ENCODE measurements at places on chromosomes 12 and 14.
A peak's percentile ranks its signal among the peaks of the same experiment; 100 is the strongest.

- no peak for DNase-seq
Measured at GRCh38 chr14:51295646-51296263, 55.7 kb downstream of the TMX1 start.

GRCh38 chr14:58732387-58732786 is 94.6 kb downstream of the DACT1 start:
- DNase-seq: no peak

DNA sequence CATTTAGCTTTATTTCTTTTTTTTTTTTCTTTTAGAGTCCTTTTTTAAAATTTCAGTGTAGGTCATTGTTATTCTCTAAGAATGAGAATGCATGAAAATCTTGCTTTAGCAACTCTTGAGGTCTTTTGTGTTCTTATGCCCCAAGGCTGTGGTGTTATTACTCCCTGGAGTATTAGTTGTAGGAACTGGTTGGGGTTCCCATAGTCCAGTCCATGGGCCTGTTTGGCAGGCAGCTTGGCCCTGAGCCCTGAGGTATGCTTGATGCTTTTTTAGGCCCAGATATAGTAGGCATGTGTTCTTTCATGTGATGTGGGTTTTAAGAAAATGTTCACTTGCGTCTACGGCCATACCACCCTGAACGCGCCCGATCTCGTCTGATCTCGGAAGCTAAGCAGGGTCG is 1.6 kb downstream of the FAM234B start:
- DNase-seq: no peak

DNA sequence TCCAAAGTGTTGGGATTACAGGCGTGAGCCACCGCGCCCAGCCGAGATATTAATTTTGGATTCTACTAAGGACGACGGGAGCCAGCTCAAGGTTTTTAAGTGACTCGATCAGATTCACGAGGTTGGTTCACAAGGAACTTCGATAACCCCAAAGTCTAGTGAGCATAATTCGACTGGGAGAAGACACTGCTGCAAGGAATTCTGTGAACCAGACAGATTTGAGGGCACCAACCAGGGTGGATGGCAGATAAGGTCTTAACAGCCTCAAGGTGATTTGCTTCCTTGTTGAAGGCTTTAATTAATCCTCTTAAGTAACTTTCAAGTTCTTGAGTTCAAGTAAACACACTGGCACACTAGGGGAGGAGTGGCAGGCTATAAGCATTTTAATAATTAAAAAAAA is 1.1 kb upstream of the KLHDC2 start:
- no peak for DNase-seq

- DNase-seq: no peak
Measured at GRCh38 chr12:1591034-1591433, 3.3 kb downstream of the FBXL14 start.

DNA sequence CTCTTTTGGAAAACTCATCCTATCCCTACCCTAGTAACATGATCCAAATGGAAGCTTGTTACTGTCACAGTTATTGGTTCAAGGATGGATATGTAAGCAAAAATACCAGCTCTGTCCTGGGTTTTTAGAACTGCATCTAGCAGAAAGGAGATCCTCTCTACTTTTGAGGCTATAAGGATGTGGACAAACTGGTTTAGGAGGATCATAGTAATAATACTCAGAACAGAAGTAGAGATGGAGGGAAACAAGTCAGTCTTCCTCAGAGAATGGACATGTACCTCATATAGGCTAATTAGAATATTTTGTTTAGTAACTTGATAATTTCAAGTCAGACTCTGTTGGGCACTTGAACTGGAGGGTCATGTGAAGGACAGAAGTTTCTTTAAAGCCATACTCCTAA is 26.6 kb downstream of the FUT8 start:
- no peak for DNase-seq

DNA sequence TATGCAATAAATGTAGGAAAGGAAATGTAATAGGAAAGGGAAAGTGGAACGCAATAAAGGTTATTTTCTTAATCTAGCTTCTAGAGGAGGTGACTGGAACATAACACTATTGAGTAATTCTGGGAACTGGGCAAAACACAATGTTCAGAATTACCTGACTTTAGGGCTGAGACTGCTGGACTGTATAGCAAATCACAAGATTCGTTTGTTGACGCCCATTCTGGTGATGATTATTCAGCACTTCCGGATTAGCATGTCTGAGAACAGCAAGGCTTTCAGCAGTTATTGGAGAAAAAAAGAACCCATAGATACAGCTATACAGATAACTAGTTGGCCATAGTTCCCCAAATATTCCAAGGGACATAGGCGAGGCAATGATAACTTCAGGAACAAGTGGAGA is 2.3 kb upstream of the KLRD1 start:
- DNase-seq: no peak

DNA sequence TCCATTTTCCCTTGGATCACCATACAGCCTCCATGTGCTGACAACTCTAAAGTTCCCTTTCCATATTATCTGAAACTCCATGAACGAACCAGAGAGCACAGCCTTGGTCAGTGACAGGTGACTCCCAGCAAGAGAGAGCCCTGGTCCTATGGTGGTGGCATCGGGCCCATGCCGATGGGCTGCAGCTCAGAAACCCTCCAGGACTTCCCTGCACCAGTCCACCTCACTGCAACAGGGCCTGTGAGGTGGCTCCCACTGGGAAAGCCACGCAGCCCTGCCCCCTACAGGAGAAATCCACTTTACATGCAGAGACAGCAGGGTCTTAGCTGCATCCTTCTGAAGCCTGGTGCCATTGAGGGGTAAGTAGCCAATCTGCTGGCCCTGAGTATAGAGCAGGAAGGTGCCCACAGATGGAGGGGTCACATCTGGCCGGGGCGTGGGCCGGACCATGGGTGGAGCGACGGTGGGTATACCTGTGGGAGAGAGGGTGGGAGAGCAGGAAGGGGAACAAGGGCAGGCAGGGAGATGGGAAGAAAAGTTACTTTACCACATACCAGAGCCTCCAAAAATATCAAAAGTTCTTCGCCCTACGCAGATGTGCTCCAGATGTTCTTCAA is 24.7 kb downstream of the RTRAF start:
- DNase-seq: no peak

- DNase-seq: no peak
Measured at GRCh38 chr12:128830505-128830893, 6.7 kb upstream of the SLC15A4 start.

DNA sequence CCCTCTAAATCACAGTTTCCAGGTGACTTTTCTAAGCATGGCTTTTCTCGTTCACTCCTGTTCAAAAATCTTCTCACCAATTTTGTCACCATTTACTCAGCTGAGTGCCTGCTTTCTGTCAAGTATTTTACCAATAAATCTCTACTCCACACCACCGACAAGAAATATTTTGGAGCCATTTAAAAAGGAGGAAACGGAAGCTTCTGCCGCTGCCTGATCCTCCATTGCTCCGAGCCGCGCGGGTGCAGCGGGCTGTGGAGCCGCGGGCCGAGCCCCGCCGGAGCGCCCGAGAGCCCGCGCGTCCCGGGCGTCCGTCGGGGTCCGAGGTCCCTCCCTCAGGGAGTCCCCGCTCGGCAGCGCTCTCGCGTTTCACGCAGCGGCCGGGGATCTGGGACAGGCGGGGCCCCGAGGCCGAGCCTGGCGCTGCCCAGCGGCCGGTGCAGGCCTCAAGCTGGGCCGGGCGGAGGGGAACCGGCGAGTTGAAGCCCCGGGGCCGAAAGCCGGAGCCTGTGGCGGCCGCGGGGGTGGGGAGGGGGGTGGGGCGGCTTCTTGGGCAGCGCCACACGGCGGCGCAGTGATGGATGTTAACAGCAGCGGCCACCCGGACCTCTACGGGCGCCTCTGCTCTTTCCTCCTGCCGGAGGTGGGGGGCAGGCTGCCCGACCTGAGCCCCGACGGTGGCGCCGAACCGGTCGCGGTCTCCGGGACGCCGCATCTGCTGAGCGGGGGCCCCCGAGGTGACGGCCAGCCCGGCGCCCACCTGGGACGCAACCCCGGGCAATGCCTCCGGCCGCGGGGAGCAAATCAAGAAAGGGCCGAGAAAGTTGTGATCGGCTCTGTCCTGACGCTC is 1.1 kb upstream of the HEBP1 start:
- peak; percentile 3 for DNase-seq

DNA sequence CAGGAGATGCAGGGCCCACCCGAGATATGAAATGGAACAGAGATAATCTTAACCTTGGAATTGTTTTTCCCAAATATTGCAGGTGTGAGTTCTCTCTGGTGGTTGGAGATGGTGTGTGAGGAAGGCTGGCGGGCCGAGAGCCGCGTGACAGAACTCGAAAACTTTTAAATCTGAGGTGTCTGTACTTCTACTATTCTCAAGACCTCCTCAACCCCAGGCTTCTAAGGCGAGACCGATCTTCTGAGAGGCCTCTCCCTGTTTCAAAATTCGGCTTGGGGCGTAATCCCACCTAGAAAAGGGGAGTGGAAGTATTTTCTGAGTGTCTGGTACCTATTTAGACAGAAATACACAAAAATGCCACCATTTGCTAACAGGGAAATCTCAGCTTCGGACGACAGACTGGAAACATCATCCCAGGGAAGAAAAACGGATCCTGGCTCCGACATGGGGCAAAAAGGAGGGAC is 611 bp downstream of the SARNP start:
- DNase-seq: no peak

GRCh38 chr12:54935235-54935951 is 49.2 kb downstream of the TESPA1 start:
- no peak for DNase-seq

DNA sequence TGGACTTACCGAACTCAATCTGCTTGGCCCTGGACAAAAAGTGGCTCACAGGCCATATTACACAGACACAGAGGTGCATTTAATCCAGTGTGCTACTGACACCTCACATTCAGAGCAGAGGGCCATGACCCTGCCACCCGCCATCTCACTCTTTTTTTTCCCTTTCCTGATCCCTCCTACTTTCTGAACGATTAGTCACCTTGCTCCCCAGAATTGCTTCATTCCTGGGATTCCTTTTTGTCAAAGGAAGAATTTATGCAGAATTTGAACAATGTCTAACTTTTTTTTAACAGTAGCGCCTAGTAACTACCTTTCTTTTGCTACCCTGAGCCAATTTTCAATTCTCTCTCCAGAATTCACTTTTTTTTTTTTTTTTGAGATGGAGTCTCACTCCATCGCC is 4.6 kb downstream of the PKP2 start:
- no peak for DNase-seq

GRCh38 chr14:36430169-36430568 is 89.9 kb downstream of the NKX2-1 start:
- DNase-seq: no peak

DNA sequence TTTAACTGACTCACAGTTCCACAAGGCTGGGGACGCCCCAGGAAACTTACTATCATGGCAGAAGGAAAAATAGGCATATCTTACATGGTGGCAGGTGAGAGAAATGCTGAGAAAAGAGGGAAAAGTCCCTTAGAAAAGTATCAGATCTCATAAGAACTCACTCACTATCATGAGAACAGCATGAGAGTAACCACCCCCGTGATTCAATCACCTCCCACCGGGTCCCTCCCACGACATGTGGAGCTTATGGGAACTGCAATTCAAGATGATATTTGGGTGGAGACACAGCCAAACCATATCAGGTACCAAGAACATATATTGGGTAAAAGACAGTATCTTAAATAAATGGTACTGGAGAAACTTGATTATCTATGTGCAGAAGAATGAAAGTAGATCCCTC is 100.3 kb upstream of the FAR2 start:
- DNase-seq: no peak

DNA sequence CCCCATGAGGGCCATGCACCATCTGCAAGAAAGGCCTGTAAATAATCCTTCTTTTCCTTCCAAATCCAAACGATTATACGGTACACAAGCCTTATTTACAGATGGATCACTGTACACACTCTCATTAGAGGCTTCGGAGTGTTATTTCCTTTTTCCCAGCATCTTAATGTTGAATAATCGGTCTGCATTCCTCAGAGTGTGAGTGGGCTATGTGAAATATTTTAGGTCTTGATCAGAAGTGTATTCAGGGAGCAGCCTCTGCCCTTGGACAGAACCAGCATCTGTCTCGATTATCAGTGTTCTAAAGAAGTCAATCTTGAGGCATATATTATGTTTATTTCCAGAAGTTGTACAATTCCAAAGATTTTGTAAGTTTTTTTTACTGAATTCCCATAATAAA is 340.6 kb downstream of the SEC23A start:
- no peak for DNase-seq

GRCh38 chr12:107200394-107200793 is 107.0 kb upstream of the CRY1 start:
- no peak for DNase-seq

All from stimulated activated CD8-positive, alpha-beta memory T cell treated with anti-CD3 and anti-CD28 coated beads, Interleukin-7, amount 100 ng/mL, for 1 hour (primary cell).